RCC 7860 (cell line): ENCODE measurements at places on chromosomes 16 and 17.

GRCh38 chr16:79500286-79500685 lies 100.3 kb downstream of the MAF start:
- DNase-seq, result no peak

GRCh38 chr17:65182233-65182632 lies 45.1 kb downstream of the RGS9 start:
- no peak for DNase-seq

DNA sequence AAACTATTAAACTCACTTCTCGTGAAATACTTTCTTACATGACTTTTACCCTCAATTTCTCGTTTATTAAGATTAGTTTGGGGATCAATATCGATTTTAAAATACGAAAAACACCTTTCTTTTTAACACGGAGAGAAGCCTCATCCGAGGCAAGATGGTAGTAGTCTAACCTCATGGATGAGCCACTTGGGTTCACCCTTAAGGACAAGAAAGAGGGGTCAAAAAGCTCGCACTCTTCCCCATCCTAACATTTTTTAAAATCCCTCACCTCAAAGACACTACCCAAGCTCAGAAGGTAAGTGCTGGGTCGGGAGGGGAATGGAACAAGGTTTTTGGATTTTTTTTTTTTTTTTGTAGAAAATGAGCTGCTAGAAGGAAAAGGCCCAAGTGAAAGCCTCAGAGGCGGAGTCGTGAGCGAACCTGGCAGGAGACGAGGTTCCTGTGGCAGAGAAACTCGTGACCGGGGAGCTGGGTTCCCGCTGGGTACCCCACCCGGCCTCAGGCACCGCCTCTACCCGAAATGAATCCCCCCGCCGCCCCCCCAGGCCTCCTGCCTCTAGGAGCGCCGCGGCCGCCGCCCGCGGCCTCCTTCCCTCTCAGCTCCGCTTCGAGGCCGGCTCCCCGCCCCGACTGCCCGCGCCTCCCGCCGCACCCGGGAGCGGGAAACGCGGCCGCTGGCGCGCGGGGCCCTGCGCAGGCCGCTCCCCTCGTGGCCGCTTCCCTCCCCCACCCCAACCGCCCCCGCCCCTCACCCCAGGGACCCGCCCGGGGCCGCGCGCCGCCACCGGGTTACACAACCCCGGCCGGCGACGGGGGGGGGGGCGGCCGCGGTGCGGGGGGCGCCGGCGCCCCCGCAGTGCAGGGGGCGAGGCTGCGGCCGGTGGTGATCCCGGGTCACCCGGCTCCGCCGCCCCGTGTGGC lies 1.6 kb downstream of the NUFIP2 start:
- no peak for DNase-seq

DNA sequence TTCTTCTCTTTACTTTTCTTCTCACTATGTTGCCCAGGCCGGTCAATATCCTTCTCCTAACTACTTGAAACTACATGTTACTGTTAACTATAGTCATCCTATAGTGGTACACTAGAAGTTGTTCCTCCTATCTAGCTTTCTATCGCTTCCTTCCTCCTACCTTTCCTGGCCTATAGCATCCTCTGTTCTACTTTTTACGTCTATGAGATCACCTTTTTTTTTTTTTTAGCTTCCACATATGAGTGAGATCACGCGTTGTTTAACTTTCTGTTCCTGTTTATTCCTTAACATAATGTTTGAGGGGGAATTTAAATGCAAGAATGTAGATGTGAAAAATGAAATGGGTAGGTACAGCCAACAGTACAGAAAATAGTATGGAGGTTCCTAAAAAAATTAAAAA lies 30.5 kb upstream of the YPEL2 start:
- no peak for DNase-seq

DNA sequence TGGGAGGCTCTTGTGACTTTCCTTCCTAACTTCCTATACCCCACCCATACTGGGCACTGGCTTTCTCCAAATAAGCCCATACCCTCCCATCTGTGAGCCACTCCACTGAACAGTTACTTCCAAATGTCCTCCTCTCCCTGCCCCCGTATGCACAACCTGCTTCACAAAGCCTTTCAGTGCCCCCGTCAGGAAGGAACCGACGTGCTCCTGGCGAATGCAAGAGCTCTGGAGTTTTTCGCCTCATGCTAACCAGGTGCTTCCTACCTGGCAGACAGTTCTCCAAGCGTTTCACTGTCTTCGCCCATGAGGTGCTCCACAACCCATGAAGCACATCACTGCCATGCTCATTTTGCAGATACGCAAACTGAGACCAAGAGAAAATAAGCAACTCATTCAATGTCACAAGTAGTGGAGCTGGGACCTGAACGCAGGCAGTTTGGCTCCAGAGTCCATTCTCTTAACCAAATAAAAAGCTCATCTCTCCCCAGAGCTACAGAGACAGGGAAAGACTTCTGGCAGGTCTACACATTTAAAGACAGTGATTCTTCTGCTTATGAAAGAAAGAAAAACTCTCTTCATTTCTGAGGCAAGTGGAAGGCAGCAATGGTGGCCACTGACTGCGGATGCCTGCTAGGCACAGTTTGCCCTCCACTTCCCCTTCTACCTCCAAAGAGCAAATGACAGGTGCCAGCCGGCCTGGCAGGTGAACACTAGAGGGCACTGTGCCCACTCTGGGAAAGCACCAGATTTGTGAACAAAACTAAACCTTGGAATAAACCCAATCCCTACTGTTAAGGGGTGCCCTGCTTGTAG lies 23.8 kb downstream of the SPHK1 start:
- peak; percentile 34 for DNase-seq

DNA sequence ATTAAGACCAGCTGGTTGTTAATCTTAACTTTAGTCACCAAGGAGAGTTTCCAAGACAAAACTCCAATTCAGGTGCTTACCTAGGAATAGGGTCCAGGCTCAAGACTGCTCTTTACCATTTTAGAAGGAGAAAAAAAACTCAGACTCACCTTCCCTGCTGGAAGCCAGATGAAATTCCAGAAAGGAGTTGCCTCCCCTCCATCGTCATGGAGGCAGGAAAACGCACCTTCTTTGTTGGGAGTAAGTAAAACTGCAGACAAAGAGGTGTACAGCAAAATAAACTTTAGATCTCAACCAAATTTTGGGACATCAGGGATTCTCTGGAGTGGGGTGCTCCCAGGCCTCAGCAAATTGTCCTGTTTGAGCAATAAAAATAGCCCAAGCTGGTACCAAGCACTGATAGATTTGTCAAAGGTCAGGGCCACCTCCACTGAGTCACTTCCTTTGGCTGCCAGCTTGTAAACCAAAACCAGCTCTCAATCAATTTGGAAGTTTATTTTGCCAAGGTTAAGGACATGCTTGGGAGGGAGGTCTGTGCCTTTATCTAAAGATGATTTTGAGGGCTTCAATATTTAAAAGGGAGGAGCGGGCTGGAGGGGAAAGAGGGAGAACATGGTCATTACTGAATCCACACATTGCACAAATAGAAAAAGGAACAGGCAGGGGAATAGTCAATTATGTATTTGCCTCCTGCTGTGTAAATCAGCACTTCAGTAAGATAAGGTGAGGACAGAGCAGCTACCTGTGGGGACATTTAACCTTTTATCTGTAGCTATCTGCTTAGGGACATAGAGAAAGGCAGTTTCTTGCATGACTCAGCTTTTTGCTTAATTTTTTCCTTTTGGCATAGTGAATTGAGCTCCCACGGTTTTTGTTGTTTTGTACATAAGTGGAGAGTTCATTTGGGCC lies 1.5 kb upstream of the ALDH3A2 start:
- no peak for DNase-seq

- no peak for DNase-seq
These were observed 221.3 kb downstream of the CDH11 start for GRCh38 chr16:64900517-64900916.

GRCh38 chr16:66247516-66248481 lies 118.7 kb upstream of the CDH5 start:
- DNase-seq, result no peak

DNA sequence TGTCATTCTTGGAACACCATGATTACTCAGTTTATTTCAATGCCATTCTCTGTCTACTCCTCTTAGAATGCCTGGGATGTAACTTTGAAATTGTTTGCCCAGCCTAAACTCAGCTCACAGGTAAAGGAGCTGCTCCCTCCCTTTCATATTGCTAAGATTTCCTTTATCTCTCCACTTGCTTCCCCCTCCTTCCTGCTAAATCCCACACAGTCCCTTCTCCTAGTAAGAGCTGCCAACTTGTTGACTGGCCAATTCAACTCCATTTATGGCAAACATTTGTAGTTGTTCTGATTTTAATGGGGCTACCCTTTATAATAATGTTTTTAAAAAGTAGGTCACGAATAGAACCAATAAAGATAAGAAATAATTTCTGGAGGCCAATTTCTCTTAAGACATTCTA lies 146.1 kb downstream of the SKAP1 start:
- no peak for DNase-seq

GRCh38 chr17:79831265-79832217 lies 7.7 kb downstream of the CBX4 start:
- peak; percentile 65 for DNase-seq

DNA sequence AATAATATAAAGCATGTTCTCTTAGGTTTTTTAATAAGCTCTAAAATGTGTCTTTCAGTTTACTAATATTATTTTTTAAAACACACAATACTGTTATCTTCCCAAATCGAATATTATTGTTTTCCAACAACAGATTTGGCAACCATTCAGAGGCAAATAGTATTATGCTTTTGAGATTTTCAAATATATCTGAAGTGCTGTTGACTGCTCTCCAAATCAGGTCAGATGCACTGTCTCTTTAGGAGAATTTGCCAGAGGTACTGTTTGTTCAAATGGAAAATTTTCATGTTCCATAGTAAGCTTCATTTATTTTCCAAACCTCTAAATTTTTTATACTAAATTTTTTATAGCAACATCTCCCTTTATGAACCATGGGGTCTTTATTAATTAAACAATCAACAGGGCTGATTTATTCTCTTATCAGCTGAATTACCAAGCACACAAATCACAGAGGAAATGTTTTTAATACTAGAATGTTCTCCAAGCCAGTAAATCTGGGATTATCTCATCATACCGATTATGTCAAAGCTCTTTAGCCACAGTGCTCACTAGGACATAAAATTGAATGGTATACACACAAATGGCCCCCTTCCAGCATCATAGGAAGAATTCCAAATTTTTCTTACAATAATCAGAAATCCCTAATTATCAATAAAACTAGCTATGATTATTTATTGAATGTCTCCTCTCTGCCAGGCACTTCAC lies 108.8 kb upstream of the HLF start:
- DNase-seq, result no peak

DNA sequence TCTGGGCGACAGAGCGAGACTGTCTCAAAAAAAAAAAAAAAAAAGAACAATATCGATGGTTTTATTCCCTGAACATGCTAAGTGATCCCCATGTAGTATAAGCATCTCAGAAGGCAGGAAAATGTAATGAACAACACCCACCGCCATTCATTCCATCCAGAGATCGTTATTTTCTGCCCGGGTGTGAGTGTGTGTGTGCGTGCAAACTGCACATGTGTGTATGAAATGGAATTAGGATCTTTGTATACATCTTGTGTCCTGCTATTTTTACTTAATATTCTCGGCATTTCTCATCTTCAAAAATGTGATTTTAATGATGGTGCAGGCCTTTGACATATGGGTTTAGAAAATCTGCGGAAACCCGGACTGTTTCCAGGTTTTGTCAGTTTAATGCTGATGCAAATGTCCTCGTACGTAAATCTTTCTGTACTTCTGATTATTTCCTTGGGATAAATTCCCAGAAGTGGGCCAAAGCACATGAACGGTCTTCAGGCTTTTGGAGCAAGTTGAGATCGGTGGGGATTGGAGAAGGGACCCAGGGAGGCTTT lies 254.8 kb downstream of the SEC14L1 start:
- DNase-seq, result no peak

DNA sequence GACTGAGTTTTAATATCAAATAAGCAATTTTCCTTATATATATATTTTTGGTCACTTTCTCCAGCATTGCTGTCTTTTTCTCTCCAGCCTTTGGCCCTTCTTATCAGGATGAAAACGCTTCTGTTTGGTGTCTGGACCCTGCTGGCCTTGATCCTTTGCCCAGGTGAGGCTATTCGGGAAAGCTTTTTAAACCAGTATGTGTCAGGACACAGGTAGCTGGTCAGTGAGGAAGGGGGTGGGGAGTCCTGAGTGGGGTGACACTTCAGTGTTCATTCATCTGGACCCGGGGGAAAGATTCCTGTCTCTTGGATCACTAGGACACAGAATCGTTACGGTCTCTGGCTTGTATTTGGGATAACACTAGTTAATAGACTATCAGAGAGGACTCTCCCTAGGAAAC lies 12.2 kb upstream of the SMARCD2 start:
- DNase-seq, result no peak

- DNase-seq, result peak; percentile 47
These were observed 12.3 kb downstream of the GPR142 start for GRCh38 chr17:74379495-74380085.

DNA sequence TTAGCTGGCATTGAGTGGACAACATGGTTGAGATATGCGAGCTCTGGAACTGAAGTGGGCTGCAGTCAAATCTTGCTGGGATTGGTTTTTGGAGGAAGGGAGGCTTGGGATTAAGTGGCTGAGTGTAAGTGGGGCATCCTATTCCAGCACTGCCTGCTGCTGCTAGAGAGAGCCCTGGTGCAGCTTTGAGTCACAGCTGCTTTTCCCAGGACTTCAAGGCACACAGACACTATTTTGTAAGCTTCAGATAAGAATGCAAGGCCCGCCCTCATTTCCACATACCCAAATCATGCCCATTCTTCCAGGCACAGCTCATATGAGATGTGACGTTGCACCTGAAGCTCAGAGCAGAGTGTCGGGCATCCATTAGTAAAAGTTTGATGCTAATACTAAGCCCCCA lies 10.2 kb upstream of the MAF start:
- no peak for DNase-seq

DNA sequence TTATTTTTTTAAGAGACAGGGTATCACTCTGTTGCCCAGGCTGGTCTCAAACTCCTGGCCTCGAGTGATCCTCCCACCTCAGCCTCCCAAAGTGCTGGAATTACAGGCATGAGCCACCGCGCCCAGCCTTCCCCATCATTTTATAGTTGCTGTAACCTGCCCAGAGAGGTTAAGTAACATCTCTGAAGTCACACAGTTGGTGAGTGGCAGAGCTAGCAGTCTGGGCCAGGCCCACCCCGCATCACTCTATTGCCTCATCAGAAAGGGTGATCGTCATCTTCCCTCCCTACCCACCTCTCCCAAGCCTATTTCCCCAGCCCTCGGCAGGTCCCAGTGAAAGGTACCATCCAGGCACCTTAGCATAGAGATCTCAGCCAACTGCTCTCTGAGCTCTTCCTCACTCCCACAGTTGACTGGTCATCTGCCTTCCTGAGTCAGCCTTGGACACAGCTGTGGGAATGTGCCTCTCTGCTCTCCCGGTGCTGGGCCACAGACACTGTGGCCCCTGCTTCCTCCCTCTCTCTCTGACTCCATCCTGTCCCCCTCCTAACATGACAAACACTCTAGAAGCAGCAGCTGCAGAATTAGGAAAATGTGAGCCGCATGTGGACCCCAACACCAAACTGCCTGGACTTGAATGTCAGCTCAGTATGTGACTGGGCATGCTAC lies 57.1 kb downstream of the SCNN1B start:
- peak; percentile 34 for DNase-seq

GRCh38 chr16:47064775-47065174 lies 79.0 kb downstream of the NETO2 start:
- DNase-seq, result no peak
